Fibroblast of skin of left quadriceps (primary cell): ENCODE measurements at places on chromosomes 6 and 20.

DNA sequence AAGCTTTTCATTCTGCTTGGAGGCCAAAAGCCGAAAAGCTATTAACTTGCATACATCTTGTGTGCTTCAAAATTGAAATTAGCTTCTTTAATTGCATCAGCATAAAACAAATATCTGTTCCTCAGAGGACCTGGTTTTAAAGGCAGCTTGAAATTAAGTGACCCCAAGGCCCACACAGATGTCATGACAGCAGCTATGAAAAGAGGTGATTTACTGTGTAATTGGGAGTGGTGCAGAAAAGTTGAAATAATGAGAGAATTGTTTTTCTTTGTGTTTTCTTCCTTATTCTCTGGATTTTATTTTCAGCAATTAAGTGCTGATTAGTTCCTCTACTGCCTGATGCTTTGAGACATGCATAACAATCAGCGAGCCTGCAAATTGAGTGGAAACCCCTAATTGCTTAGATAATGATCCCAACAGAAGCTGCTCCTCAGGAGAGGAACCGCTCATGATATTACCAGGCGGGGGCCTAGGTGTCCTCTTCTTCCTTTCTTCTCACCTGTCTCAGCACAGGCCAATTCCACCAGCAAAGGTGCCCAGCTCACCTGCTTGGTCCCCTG is 34.1 kb upstream of the GGTLC1 start:
- DNase-seq, result no peak

DNA sequence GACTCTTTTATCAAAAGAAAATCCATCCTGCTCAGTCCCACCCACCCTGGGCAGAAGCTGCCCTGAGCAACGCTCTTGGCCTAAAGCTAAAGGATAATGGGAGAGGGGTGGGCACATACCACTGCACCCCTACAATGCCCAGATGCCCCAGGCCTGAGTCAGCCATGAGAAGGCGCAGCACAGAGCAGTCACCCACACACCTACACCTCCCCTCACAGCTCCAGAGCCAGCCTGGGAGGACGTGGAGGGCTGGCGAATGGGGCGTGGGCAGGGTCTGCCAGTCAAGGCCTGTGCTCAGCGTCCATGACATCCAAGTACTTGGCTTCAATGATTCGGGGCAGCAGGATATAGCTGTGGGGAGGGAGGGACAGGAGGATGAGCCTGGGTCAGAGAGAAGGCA is 11.5 kb downstream of the SLC4A11 start:
- DNase-seq, result no peak

GRCh38 chr6:154161689-154162088 is 122.6 kb downstream of the OPRM1 start:
- DNase-seq, result no peak

DNA sequence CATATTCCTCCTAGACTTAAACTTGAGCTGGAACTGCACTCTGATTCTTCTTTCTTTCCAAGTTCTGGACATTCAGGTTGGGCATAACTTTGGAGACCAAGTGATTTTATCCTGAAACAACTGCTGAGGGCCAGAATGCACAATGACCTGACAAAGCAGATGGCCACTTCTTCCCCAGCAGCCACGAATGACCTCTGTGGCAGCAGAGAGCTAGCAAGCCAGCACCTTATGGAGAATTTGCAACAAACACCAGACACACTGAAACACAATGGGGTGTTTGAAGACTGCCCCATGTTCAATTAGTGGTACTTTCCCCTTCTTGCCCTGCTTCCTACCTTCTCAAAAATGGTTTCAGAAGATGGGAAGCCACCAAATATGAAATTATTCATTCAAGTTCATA is 4.2 kb upstream of the TENT5A start:
- no peak for DNase-seq

DNA sequence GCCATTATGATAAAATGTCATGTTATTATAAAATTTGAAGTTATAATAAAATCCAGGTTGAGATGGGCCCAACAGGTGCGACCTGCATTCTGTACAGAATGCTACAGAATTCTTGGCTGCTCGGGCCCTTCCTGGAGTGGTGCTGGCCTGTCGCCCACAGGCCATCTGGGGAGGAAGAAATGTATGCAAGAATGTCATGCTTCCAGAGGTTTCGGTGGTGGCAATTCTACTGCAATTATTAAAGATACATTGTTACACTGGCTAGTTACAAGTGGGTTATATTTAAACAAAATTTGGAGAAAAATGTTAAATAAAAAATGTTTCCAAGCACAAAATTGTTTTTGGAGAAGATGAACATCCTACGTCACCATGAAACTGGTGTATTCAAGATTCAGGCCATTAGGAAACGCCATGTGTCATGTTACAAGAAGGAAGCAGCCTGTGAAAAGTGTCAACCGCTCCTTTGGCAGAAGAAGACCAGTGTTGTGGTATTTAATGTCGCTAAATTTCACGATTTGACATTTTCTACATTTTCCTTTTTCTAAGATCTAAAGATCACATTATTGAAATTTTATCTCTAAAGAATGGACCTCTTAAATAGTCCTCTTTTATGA is 7.1 kb downstream of the RAMACL start:
- no peak for DNase-seq

- DNase-seq, result no peak
Measured at GRCh38 chr6:121912905-121913304, 477.5 kb downstream of the GJA1 start.

- no peak for DNase-seq
Measured at GRCh38 chr6:127190552-127190951, 72.1 kb downstream of the RSPO3 start.

- no peak for DNase-seq
Measured at GRCh38 chr6:35569011-35569461, 56.3 kb upstream of the TULP1 start.

DNA sequence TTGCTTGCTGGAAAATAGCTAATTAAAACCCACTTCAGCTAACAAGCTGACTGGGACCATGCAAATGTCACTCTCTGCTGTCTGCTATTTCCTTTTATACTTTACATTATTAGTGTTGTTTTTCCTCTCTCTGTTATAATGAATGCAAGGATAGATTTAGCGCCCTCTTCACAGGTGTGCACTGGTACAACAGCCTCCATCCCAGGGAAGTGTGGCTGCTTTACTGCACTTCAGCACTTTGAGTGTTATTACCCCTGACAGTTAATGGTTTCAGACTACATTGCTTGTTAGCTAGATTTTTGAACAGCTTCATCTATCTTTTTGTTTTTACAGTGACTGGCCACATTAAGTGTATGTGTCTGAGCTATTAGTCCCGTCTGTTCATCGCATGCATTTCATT is 405.7 kb downstream of the RNF144B start:
- no peak for DNase-seq

- no peak for DNase-seq
Measured at GRCh38 chr20:25042531-25043498, 15.1 kb downstream of the ACSS1 start.

DNA sequence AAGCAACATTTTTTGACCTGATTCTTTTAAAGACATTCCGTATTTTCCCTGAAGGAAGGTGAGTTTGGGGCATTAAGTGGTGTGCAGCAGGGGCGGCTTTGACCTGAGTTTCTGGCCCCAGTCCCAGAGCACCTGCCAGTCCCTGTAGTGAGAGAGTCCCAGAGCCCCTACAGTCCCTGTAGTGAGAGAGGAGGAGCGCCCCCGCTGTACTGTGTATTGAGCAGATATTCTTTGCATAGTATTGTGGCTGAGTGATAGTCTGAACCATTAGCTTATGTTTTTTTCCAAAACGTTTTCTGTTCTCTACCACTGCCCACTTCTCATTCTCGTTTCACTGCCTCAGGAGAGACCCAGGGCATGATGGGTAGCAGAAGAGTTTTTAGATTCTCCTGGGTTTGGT is 17.2 kb upstream of the SH3BGRL2 start:
- no peak for DNase-seq
